ENCODE measurements at places on chromosomes 13 and 19.

DNA sequence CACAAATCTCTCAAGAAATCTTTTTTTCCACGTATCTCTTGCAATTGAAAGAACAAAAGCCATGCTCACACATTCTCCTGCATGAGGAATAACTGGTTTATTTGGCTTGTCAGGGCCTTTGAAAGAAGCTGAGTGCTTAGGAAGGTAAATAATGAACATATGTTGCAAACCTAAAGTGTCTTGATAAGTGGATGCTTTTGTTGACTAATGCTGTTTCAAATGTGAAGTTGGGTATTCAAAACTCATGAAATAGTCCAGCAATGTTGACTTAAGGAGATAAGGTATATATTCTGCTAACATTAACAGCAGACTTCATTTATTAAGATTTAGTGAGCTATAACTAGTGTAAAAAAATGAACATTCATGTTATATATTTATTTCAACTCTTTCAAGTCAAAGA, 1792.7 kb upstream of the MIR17HG start:
- DNase-seq: no peak

DNA sequence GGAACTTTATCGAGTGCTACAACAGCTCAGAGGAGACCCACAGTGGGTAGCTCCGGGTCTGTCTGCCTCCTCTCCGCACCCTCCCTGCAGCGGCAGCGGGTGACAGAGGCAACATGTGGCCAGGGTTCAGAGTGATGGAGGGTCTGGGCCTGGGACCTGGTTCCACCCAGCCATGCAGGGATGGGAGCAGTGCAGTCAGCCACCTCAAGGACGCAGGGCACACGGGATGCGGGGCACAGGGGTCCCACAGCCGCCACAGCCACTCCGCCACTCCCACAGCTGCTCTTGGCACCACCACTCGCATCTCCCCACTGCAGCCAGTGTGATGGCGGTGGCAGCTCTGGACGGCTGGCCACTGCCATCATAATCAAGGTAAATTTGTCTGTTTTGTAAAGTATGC, 892.9 kb downstream of the OLFM4 start:
- DNase-seq: no peak

DNA sequence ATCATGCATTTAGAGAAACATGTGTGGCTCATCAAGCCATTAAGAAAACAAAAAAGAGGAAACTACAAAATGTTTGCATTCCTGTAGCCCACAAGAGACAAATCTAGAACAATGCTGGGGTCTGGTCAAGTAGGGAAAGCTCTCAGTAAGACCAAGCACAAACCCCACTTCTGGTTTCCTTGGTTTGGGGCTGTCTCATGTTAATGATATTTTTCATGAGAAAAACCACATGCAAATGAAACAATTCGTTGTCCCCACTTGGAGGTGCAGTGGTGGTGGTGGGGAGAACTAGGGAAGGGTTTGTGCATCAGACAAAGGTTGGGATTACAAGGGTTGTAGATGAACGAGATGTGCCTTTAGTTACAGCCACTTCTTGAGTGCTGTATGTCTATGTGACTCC, 7.0 kb upstream of the RB1 start:
- DNase-seq: no peak

DNA sequence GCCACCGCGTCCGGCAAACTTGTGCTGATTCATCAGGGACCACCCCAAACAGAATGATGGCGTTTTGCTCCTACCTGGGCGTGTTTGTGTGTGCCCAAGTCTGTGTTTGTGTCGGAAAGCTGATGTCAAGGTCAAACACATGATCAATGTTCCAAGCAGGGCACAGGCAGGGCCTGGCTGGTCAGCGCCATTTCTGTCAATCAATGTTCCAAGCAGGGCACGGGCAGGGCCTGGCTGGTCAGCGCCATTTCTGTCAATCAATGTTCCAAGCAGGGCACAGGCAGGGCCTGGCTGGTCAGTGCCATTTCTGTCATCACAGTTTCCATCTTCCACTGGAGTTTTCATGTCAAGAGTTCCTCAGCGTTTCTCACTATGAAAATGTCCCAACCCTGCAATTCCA, 14.9 kb upstream of the GRTP1 start:
- no peak for DNase-seq

- no peak for DNase-seq
Observed at GRCh38 chr13:46181840-46182490, at the start of gene LCP1. Gene LCP1, minus strand, starts transcription at chr13:46182177. Its CDS starts 22,515 bp downstream, at chr13:46159662.

DNA sequence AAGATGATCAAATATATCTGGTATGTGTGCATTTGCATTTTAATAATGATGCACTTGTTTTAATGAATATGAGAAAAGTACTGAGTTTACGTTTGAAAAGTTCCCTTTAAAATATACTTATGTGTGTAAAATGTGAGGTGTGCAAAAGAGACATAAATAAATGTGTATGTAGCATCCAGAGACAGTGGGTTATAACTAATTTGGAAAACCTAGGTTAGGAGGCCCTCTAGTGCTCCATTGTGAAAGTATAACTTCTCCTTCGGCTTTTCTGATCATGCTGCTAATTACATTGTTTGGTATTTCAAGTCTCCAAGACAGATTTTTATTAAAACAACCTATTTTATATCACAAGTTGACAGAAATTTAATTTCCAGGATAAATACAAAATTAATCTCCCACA, 30.1 kb downstream of the SCEL start:
- DNase-seq: peak; percentile 53

DNA sequence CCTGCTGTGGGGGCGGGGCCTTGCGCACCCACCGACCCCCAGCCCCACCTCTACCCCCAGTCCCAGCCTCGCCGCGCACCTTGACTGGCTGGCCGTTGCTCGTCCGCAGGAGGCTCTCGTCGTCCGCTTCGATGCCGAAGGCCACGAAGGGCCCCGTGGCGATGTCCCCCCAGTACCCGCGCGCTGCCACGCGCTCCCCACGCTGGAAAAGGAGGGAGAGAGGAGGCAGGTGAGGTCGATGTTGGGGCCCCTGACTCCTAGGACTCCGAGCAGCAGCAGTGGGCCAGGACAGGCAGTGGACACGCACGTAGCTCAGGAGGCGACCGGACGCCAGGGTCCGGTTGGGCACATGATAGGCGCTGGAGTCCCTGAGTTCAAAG, 3.4 kb upstream of the TNNI3 start:
- DNase-seq: no peak

Measured in cardiac muscle cell (in vitro differentiated cells and primary cell).